Activated CD8-positive, alpha-beta T cell treated with anti-CD3 and anti-CD28 coated beads, Interleukin-2, amount 10 ng/mL, durations not matched to agents 7 days and 5 days (primary cell): ENCODE measurements at places on chromosomes 5 and 9.
A peak's percentile ranks its signal among the peaks of the same experiment; 100 is the strongest.

DNA sequence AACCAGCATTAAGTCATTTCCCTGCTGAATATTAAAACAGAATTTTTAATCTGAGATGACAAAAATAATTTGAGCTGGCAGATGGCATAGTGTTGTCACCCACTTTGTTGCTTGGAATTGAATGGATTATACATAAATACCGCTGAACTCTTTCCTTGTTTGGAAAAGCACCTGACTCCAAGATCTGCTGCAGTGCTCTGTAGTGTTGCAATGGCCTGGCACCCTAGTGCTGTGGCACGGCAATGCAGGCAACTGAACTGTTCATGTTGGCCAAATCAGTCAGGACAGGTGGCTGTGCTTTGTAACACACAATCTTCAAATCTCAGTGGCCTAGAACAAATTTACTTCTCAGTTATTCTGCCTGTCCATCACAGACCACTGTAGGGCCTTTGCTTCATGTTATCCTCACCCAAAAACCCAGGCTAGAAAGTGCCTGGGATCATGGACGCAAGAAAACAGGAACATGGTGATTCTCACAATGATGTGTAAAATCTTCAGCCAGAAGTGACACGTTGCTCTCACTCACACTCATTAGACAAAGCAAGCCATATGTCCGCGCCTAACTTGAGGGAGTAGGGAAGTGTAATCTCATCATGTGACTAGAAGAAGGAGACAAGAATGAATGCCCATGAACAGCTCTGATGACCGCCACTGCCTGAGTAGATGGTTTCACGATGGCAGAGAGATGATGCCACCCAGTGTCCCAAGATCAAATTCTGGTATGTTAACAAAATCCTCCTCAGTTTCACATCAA, 191.9 kb upstream of the PUM3 start:
- DNase-seq: no peak

DNA sequence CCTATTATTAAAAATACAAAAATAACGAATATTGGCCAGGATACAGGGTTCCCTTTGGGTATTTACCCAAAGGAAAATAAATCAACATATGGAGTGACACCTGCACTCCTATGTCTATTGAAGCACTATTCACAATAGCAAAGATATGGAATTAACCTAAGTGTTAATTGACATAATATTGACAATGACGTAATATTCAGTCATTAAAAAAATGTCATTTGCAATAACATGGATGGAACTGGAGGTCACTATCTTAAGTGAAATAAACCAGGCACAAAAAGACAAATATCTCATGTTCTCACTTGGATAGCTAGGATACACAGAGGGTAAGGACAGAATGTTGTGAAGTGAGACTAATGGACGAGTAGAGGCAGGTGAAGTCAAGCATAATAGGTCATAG, 326.3 kb upstream of the PTGER4 start:
- no peak for DNase-seq

DNA sequence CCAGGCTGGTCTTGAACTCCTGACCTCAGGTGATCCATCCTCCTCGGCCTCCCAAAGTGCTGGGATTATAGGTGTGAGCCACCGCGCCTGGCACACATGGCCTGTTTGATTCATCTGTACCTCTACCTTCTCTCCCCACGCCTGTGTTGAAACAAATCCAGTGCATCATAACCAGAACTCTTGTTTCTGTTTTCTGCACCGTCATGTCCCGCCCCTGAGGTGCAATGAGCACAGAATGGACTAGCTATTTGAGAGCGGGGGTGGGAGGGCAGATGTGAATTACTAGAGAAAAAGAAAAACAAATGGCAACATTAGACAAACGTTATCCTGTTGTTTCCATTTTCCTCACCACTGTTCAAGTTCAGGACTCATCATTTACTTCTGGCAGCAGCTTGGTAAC, 10.7 kb upstream of the FAM193B start:
- no peak for DNase-seq

DNA sequence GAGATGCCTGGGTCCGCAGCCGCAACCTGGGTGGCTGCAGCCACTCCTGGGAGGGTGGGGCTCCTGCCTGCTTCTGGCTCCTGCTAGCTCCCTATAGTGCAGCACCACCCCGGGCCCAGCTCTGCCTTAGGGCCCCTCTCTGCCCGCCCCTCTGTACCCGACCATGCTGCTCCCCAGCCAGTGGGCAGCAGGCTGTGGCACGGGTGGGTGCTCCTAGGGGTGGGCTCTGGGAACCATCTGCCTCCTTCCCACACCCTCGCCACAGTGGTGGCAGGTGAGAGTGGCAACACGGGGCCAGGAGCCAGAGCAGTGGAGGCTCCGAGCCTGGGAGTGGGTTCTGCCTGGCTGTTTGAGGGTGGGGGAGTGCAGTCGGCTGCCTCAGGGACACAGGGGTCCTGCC, 7.8 kb upstream of the MTMR12 start:
- DNase-seq: no peak

DNA sequence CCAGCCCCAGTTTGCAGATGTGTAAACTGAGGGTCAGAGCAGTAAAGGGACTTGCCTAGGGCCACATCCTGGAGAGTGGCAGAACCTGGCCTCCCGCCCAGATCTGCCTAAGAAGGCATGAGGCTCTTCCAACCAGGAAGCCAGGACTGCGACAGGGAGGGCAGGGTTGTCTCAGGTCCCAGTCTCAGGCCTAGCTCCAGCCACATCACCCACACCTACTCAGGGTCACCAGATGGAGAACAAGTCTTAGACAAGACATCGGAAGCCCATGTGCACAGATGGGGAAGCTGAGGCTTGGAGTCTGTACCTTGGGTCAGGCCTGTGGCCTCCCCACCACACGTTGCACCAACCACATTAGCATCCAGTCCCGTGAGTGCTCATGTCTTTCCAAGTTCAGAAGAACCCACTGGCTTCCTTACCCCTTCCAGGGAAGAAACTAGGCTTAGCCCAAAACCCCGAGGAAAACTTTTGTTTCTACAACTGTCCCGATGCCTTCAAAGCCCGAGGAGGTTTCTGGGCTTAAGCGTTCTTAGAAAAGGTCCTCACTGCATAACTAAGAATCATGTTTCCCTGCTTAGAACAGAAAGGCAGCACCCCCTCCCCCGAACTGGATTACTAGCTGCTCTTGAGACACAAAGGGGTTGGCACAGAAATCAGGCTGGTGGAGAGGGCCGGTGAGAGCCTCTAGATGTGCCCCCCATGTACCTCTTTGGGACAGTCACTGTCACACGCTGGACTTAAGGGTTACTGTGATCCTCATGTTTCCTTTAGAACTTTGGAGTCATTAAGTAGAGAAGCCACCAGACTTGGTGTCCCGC, 2.2 kb downstream of the FAM78A start:
- DNase-seq: peak; percentile 51

DNA sequence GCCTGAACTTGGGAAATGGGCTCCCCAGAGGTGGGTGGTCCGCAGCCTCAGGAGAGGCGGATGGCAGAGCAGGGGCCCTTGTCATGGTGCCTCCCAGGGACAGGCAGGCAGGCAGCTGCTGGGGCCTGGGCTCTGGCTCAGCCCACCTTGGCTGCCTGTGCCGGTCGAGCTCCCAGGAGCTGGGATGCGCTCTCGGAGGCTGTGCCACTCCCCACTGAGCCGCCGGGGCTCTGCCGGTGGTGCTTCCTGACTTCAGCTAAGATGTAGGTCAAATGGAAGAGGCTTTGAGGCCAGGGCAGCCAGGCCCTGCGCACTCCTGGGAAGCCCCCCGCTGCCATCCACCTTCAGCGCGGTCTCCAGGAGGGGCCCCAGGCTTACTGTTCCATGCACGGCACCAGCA, 41.0 kb downstream of the KCNT1 start:
- DNase-seq: no peak

- no peak for DNase-seq
Observed at GRCh38 chr5:116303810-116304209, 219.0 kb downstream of the COMMD10 start.

GRCh38 chr5:2740876-2741555, 10.5 kb downstream of the IRX2 start:
- DNase-seq: no peak

DNA sequence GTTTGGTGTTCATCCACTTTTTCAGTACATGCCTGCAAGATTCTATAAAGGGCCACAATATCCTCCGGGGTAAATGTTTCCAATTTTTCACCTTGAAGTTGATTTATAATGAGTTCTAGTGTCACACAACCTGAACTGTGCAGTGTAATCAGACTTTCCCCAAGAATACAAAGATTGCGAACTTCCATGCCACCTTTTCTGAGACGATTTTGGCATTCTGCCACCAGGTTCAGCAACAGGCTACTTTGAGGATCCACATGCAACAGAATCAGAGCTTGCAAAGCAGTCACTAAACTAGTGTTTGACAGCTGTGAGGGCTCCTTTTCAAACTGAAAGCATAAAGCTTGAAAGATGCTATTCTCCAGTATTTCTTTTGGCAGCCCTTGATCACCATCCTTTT, 1.6 kb downstream of the FASTKD3 start:
- DNase-seq: no peak

DNA sequence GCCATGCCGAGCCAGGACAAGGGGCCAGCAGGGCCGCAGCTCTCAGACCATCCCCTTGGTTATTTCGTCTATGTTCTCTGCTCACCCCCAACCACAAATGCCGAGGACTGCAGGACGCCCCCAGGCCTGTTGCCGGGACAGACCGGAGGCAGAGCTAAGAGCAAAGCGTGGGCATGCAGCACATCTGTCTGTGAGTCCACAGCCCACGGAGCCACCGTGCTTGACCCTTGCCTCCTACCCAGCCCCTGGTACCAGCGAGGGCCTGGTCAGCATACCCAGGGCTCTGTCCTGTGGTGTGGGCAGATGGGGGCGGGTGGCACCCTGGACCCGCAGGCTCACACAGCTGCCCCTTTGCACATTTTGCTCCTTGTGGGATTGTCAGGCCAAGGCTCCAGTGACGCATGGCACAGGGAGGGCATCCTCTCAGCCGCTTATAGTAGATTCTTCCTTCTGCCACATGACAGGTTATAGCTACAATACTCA, 4.7 kb downstream of the BRD3 start:
- DNase-seq: no peak

DNA sequence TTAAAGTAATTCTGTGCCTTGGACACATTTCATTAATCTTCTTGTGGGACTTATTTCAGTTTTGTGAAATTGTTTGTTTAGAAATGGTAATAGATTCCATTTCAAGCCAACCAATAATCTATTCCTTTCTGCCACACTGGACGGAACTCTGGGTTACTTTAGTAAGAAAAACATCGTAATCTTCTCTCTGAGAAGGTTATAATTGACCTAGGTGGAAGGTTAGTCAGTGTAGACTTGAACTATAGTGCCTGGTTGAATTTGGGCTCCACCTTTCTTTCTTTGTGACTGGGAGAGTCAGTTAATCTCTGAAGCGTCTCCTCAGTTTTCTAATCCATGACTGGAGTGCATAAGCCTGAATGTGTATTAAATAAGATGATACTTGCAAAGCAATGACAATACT, 89.7 kb upstream of the PRLR start:
- no peak for DNase-seq

DNA sequence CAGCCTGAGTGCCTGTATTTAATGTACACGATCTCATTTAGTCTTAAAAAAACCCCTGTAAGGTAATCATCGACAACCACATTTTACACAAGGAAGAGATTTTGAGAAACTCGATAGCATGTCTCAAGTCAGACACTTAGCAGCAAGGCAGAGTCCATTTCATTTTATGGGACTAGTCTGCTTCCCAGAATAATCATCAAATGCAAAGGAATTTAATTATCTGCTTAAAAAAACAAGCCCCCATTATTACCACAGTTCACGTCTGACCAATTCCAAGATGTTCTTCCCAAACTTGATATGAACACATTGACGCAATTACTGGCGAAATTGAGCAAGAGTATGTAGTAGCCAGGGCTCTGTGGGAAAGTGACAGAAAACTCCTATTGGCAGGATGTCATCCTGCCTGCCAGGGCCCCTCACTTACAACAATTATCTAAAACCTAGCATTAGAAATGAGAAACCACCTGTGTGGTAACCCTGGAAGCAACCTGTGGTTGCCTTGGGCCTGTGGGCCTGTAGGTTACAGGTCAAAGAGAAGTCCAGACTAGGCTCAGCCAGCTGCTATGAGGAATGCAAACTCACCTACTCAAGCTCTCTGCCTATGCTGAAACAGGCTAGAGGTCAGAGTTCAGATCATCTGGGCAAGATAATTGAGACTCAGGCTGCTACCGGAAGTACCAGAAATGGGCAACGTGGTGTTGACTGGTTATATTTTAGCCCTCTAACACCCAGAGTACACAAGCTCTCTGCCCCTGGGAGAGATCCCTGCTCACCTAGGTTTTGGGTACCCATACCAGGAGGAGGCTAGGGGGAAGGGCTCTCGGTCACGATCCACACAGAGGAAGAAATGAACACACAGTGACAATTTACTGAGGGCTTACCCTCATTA, 1.6 kb downstream of the B4GALT1 start:
- peak; percentile 67 for DNase-seq

DNA sequence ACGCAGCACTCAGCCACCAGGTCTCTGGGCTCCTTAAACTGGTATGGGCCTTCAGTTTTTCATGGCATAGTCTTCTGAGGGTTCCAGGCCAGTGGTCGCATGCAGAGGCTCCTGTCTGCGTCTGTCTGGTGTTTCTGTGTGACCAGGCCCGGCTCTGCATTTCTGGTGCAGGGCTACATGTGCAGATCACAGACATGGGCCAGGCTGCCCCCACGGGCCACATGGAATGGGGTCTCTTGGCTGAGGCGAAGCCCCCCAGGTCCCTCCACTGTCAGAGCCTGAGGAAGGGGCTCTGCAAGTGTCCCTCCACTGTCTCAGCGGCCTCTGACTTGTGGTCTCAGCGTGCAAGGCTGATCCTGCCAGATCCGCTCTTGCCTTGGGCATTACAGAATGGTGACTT, 15.6 kb upstream of the CARD19 start:
- no peak for DNase-seq

DNA sequence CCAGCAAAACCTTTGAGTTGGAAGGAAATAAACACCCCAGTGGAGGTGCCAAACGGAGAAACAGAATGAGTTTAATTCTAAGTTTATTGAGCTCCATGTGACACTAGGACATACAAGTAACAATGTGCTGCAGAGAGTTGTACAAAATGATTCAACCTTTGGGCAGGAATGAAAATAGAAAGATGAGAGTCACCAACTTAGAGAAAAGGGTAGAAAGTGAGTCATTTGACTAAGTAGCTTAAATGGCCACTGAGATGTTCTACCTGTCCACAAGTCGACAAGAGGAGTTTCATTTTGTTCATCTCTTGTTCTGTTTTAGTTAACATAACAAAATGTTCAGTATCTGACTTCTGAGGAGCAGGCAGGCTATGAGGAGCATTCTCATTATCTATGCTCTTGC, 284.7 kb downstream of the NR2F1-AS1 start:
- no peak for DNase-seq
